ENCODE measurements at places on chromosomes 3 and 15.

DNA sequence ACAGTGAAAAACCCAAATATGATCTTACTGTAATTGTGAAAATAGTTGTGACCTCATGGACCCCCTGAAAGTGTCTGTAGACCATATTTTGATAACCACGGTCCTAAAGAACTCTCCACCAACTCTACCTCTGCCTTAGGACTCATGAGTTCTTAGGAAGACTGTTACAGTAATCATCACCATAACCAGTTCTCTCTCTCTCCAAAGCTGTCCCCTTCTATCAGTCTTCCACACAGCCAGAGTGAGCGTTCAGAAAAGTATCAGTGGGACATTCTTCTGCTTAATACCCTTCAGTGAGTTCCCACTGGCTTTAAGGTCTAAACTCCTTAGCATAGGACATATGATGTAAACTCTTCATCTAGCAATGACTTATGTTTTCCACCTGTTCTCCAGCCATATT is 27.6 kb upstream of the ST6GAL1 start:
- H3K27me3 ChIP-seq, result no peaks in the 10 kb centered on the region
- no peak overlapping the region for H3K4me3 ChIP-seq
- H3K27ac ChIP-seq, result peak overlapping the region; percentile 1
- H3K4me1 ChIP-seq, result peaks cover 36% of the 10 kb centered on the region

DNA sequence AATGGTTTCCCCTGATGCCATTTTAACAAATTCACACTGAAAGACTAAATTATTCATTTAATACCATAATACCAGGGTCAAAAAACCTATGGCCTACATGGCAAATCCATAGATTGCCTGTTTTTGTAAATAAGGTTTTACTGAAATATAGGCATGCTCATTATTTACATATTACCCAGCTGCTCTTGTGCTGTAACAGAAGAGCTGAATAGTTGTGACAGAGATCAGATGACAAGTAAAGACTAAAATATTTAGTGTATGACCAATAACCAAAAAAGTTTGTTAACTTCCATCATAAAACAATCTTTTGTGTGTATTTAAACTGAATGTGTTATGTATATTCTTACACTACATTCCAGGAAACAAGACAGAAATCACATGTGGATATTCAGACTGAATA is 60.2 kb downstream of the DENND4A start:
- no peak overlapping the region for H3K4me3 ChIP-seq
- H3K27ac ChIP-seq, result peak overlapping the region; percentile 25
- DNase-seq, result no peak
- no peaks in the 10 kb centered on the region for H3K27me3 ChIP-seq

DNA sequence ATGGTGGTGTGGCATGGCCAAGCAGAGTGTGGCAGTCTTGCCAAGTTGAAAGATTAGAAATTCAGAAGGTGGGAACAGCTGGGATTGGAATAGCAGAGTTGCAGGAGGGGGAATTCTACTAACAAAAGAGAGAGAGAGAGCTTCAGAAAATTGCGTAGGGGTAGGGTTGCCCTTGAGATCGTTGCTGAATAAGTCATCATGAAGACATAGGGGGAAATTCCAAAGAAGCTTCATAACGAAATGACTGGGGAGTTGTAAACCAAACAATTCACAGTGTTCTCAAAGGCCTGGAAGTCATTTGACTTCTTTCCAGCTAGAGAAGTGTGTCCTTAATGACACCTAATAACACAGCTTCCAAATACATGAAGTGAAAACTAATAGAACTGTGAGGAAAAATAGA is 26.3 kb upstream of the TIPARP start:
- H3K4me1 ChIP-seq, result peaks cover 18% of the 10 kb centered on the region
- no peak for DNase-seq
- no peak overlapping the region for H3K4me3 ChIP-seq

DNA sequence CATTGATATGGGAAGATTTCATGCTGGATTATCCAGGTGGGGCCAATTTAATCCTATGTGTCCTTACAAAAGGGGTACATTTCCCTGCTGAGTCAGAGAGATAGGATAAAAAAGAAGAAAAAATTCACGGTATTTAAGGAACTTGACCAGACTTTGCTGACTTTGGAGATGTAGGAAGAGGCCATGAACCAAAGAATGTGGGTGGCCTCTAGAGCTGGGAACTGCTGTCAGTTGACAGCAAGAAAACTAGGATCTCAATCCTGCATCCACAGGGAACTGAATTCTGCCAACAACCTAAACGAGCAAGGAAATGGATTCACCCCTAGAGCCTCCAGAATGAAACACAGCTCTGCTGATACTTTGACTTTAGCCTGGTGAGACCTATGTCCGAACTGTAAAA is 148.1 kb upstream of the SLC24A5 start:
- H3K4me3 ChIP-seq, result no peak overlapping the region
- H3K36me3 ChIP-seq, result no peaks in the 10 kb centered on the region
- H3K27me3 ChIP-seq, result peaks cover 6% of the 10 kb centered on the region

DNA sequence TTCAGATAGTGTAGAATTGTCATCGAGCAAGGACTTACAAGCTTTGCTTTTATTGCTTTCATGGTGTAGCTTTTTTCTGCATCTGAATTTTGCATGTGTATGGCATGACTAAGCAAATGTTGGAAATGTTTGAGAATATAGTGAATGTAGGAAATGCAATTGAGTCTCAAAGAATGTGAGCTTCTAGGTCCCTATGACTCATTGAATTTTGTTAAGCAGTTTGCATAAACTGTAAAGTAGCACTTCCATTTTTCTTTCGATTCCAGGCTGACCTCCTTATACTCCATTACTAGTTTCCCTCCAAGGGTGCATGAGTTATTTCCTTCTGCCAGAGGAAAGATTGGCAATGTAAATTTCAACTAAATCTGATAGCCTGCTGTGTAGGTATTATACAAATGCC is 619.2 kb downstream of the DIPK2A start:
- DNase-seq, result no peak
- H3K27me3 ChIP-seq, result no peaks in the 10 kb centered on the region
- no peaks in the 10 kb centered on the region for H3K4me1 ChIP-seq
- H3K4me3 ChIP-seq, result no peak overlapping the region

GRCh38 chr15:97141871-97142270 is 811.4 kb downstream of the NR2F2 start:
- H3K27me3 ChIP-seq, result no peaks in the 10 kb centered on the region
- H3K4me1 ChIP-seq, result no peaks in the 10 kb centered on the region
- no peak overlapping the region for H3K4me3 ChIP-seq
